ENCODE measurements at places on chromosomes 11 and 22.

- no peak for DNase-seq
Measured at GRCh38 chr11:45217991-45218390, 68.2 kb downstream of the SYT13 start.

DNA sequence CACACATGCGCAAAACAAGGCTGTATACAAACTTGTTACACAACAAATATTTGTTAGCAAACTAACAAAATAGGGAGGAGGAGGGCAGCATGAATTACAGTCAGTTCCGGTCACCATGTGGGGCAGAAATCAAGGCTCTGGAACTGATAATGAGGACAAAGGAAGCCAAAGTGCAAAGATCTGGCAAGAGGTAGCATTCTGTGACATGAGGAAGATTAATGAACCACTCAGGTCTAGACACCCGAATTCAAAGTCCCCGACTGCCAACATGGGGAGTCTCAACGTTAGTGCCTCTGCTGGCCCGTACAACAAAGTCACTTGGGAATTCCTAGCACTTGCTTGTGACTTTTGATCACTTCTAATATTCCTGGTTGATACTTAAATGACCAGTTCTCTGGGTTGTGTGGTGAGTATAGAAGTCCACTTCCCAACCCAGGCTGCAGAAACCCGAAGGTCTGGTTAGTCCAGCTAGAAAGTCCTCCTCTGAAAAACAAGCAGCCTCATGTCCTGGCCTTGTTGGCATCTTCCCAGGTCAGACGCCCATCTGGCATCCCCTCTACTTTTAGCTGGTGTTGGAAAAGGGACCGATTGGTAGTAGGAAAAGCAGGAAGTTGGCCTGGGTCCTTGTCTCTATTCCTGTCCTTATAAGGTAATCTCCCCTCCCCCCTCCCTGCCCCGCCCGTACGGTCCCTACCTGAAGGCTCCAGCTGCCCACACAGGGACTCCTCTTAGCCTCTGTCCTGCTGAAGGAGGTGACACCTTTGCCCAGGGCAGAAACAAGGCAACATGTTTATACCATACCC is 1.6 kb downstream of the SUN2 start:
- peak; percentile 21 for DNase-seq

DNA sequence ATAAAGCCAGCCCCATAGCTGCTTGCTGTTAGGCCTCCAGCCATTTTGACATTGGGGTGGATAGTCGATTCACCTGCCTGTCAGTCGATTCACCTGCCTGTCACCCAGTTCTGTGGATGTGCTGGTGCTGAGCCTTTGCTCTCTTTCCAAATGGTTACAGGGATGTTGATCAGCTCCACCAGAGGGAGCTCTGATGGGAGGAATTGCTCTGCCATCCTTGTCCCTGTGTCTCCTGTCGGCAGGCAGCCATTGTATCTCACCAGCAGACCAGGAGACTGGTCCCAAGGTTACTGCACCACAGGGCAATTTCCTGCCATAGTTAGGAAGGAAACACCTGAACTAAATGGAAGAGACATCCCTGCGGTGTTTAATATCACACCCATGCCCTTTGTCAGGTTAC is 6.1 kb downstream of the MPEG1 start:
- peak; percentile 5 for DNase-seq

GRCh38 chr22:32226326-32227104 is 21.6 kb upstream of the RFPL2 start:
- DNase-seq, result no peak

GRCh38 chr11:9150501-9150900 is 59.1 kb upstream of the SCUBE2 start:
- DNase-seq, result peak; percentile 26

DNA sequence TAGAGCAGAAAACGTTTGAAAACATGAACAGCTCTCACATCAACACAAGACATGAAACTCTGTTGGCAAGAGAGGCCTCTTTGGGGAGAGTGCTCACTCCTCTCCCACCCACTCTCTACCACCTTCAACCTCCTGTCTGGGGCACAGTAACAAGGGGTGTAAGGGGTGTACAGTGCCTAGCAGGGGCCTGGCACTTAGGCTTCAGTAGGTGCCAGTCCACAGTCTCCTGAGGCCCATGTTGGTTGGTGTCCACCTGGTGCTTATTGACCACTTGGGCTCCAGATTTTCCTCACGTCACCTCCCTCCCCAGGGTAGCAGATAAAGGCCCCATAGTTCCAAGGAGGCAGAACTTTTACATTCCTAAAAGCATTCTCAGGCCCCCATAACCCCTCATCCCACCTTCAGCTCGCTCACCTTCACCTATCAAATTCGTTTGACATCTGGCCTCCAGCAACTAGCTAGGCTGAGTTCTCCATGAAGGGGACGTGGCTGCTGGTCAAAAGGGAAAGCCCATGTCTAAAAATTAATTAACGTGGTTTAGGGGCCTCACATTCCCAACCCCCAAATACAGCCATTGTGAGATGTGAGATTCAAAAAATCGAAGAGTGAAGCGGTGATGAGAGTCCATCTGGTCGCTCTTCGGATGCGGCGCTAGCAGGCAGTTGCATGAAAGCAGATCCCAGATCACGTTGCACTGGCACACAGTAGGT is 712 bp upstream of the MED15 start:
- no peak for DNase-seq

- no peak for DNase-seq
Measured at GRCh38 chr11:66373265-66373664, 1.7 kb upstream of the SLC29A2 start.

- no peak for DNase-seq
Measured at GRCh38 chr11:40010011-40010410, 1449.4 kb downstream of the LRRC4C start.

DNA sequence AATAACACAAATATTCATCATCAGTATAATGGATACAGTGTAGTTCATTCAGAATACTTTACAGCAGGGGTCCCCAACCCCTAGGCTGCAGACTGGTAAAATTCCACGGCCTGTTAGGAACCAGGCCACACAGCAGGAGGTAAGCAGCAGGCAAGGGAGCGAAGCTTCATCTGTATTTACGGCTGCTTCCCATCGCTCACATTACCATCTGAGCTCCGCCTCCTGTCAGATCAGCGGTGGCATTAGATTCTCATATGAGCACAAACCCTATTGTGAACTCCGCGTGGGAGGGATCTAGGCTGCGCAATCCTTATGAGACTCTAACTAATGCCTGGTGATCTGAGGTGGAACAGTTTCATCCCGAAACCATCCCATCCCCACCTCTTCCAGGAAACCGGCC is 125.1 kb downstream of the SERGEF start:
- no peak for DNase-seq

- no peak for DNase-seq
Measured at GRCh38 chr11:22471385-22471784, 133.2 kb downstream of the SLC17A6 start.

DNA sequence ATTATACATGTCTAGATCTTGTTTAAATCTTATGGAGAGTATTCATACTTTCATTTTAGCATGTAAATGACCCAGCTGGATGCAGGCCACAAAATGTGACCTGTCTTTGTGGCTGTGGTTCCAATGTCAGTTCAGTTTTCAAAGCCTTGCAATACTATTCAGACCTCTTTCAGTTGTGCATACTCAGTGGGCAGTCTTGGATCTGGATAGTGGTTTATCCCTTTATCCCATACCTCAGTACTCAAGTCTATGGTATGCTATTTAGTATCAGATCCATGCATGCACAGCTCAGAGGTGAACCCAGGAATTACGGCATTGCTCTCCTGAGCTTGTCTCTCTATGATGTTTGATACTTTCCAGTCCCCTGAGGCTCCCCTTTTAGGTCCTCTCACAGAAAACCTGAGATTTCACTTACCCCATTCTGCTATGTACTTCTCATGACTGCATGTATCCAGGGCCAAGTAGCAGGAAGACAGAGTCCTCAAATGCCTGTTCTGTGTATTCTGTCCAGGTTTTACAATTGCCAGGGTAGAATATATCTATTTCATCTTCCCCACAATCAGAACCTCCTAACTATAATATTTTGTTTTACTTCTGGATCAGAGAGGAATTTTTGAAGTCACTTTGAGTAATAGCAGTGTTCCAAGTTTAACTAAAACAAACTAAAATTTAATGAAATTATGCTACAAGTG is 6.9 kb upstream of the P4HA3 start:
- no peak for DNase-seq

- no peak for DNase-seq
Measured at GRCh38 chr11:109929308-109929707, 163.9 kb upstream of the ZC3H12C start.

DNA sequence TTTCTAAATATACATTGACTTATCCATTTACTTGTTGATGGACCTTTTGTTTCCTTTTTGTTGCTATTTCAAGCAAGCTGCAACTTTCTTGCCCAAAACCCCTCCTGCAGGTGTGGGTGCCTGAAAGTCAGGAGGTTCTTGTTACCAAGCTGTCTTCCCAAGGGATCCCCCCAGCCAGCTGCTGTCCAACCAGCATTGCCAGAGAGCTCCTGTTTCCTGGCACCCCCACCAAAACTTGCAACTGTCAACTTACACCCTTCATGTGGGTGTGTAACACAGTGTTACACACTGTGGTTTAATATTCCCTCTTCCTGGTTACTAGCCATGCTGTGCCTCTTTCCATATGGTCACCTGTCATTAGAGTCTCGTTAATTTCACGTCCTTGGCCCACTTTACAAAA is 1.6 kb upstream of the KRTAP5-1 start:
- DNase-seq, result no peak

DNA sequence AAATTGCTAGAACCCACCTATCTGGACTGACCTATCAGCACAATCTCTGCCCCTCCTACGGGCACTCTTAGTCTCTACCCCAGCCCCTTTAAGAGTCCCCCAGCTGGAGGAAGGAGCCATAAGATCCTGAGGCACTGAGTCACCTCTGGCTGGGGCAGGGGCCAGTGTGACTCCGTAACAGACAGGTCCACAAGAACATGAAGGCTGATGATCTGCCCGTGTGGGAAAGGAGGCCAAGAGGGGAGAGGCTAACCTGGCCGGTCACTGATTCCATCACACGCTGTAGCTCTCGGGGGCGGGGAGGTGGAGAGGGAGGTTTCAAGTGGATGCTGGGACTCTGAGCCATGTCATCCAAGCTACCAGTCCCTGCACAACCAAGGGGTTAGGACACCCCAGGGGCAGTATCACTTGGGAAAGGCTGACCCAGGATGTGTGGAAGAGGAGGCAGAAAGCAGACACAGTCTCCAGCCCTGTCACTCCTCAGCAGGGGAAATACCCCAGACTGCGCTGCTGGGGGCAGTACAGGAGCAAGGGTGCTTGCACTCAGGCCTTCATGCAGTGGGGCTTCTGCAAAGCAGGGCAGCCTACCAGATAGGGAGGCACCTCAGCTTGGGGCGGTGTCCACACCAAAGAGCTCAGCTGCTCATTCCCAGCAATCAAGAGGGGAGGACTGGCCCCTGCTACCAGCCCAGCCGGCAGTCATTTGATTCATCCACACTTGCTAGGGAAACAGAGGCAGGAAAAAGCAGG is 22.3 kb downstream of the ARHGAP1 start:
- no peak for DNase-seq

DNA sequence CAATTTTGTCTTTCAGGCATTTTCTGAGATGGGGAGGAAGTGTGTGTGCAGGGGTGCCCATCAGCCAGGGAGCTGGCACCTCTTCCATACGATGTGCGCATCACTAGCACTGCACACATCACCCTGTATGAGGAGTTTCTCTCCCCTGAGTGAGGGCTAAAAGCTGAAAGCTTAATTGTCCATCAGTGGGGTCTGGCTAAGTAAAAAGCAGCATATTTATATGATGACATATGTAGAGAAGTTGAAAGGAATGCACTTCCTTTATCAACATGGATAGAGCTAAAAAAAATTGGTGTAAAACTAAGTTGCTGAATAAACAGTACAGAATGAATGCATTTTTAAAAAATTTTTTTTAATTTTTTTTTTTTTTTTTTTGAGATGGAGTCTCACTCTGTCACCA is 4.0 kb downstream of the VSTM5 start:
- DNase-seq, result no peak

DNA sequence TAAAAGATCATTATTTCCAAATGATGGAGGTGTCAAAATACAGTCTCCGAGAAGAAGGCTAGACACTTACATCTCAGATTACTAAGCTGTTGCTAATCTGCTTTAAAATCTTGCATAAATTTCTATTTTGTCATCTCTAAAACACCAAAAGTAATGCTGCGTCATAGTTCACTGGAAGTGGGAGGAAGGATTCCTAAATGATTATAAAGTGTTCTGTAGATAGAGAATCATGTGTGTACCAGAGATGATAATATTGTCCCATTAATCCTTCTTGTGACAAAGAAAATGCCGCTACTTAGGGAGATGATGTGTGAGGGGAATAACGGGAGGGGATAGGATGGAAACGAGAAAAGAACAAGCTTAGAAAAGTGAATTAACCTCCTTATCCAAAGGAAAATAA is 268.6 kb downstream of the JRKL start:
- no peak for DNase-seq

DNA sequence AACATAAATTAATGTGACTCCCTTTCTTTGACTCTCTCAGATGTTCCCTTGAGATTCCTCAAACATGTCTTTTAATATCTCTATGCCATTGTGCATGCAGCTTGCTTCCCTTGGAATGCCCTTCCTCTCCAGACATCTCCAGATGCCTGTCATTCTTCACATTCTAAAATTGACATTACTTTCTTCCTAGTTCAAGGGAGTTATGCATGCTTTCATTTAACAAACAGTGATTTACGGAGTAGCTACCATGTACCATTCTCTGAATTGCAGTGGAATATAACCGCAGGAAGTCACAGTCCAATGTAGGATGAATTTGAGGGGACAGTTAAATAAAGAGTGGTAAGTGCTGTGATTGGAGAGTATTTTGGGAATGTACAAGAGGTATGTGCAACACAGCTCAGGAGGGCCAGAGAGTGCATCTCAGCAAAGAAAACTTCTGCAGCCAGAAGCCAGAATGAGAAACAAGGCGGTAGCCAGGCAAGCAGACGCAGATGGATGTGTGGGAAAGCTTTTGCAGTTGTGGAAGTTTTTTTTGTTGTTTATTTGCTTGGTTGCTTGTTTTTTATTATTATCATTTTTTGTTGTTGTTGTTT is 18.7 kb downstream of the MMP10 start:
- DNase-seq, result peak; percentile 77

- no peak for DNase-seq
Measured at GRCh38 chr11:9880657-9881056, 216.8 kb downstream of the SWAP70 start.

DNA sequence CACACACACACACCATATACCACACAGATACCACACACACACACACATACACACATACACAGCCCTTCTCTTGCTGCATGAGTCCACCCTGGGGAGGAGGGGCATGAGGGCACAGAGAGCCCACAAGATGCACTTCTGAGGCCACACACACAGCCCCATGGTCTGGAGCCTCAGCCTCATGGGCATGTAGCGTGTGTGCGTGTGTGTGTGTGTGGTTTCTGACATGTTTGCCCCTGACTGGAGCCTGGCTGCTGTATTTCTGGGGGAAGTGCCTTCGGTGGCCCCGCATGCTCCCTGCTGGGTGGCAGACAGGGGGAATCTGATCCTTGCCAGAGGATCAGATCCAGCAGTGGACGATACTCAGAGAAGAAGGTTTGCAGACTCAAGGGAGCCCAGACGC is 97.0 kb upstream of the PRR5 start:
- no peak for DNase-seq

- peak; percentile 78 for DNase-seq
Measured at GRCh38 chr22:37686002-37686982, at the start of gene NOL12. TSS of gene NOL12 (plus strand) at chr22:37686343. CDS start at chr22:37686393, 50 bp downstream.
